ENCODE measurements at places on chromosomes 11 and 22. TPM values are rescaled to one million over a fixed set of nuclear protein-coding genes. Genes with fewer than 3 reads are reported as not detected.

OR5B21 gene
- total RNA-seq, result not detected

NUDT22 gene
- total RNA-seq, result 19.7 TPM

DDB1 gene
- total RNA-seq, result 201 TPM

OR10A2 gene
- total RNA-seq, result not detected

FAM227A gene
- total RNA-seq, result 17.2 TPM

BAIAP2L2 gene
- 0.31 TPM for total RNA-seq

HOATZ gene
- total RNA-seq, result 1.3 TPM

GRM5 gene
- 163 TPM for total RNA-seq

ZNF280B gene
- total RNA-seq, result 5.0 TPM

UBQLN3 gene
- total RNA-seq, result 1.3 TPM

OR52H1 gene
- total RNA-seq, result 3.8 TPM

LRP4 gene
- 13.8 TPM for total RNA-seq

KIRREL3 gene
- total RNA-seq, result 41.9 TPM

NUMA1 gene
- total RNA-seq, result 284 TPM

CHST1 gene
- total RNA-seq, result 15.3 TPM

SGSM1 gene
- total RNA-seq, result 18.2 TPM

BDNF gene
- 2.8 TPM for total RNA-seq

SAA4 gene
- total RNA-seq, result not detected

OSBP2 gene
- total RNA-seq, result 62.3 TPM

RAC2 gene
- total RNA-seq, result not detected

C11orf68 gene
- total RNA-seq, result 11.6 TPM

POLA2 gene
- 4.7 TPM for total RNA-seq

CST6 gene
- total RNA-seq, result not detected

IGSF22 gene
- 0.31 TPM for total RNA-seq

GNAZ gene
- 175 TPM for total RNA-seq

ALX4 gene
- total RNA-seq, result 0.31 TPM

NTM gene
- total RNA-seq, result 266 TPM

Data from parietal lobe (tissue), 2 donors.